ENCODE measurements at places on chromosomes 12 and 14. TPM values are rescaled to one million over a fixed set of nuclear protein-coding genes. Genes with fewer than 3 reads are reported as not detected.

DPPA3 gene
- total RNA-seq, result not detected

ANKRD9 gene
- 22.8 TPM for total RNA-seq

B3GNT4 gene
- not detected for total RNA-seq

SMCO2 gene
- not detected for total RNA-seq

PLXNC1 gene
- total RNA-seq, result 7.5 TPM

NEMF gene
- 86.9 TPM for total RNA-seq

HOXC11 gene
- total RNA-seq, result not detected

FITM1 gene
- 1.2 TPM for total RNA-seq

TRAF3 gene
- total RNA-seq, result 15.7 TPM

PRR13 gene
- 65.1 TPM for total RNA-seq

CCDC175 gene
- 0.33 TPM for total RNA-seq

PAH gene
- total RNA-seq, result not detected

TGM1 gene
- 18.7 TPM for total RNA-seq

LRCOL1 gene
- 0.59 TPM for total RNA-seq

TAS2R13 gene
- 3.5 TPM for total RNA-seq

RASSF3 gene
- 24.6 TPM for total RNA-seq

DTX3 gene
- 35.1 TPM for total RNA-seq
